ENCODE measurements at places on chromosomes 3 and 15.

DNA sequence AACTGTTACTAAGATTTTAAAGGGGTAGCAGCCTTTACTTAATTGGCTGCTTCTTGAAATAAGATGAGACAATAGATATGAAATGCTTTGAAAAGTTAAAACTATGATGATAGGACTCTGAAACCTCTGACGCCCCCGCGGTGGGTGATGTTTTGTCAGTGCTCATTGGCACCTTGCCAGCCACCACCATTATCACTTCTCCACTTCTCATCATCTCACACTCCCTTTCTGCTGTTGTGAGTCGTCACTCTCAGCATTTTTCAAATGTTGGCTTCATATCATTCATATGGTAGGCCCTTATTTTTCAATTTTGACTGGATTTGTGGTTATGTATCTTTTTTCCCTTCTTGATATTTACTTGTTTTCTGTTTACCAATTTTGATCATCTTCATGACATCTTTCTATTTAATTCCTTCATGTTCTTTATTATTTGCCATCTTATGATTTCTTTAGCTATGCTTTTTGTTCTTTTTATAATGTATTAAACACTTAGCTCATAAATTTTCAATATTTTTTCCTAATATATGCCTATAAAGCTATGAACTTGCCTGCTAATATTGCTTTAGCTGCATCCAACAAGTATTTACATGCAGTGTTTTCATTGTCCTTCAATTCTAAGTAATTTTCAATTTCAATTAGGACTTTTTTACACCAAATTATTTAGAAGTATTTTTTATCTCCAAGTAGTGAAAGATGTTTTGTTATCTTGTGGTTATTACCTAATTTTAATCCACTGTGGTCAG lies 30.3 kb upstream of the SKOR1 start:
- DNase-seq, result peak; percentile 80

DNA sequence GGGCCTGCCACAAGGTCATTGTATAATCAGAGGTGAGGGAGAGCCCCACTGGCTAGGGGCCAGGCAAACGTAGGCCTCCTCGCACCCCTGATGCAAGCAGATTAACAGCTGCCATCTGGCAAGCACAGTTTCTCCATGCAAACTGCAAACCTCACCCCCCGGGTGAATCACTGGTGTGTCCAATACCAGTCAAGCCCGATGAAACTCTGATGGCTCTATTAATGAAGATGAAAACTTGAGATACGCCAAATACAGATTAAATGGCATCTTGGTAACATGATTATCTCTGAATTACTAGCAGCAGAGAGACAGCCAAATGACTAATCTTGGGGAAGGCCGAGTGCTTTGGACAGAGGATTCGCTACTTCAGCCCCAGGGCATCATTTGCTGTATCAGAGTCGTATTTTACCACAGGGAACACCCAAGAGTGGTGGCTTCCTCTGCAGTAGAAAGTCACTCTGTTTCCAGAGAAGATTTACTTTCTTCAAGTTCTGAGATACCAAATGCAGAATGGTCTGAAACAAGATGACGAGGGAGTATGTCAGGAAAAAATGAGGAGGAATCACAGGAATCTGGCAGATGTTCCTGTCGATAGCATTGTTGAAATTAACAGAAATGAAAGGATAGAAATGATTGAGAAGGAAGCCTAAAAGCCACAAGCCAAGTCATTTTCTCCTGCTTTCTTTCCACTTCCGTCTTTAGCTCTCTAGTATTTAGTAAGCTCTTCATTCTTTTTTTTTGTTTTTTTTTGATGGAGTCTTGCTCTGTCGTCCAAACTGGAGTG lies 96.2 kb upstream of the NR2F2 start:
- no peak for DNase-seq

DNA sequence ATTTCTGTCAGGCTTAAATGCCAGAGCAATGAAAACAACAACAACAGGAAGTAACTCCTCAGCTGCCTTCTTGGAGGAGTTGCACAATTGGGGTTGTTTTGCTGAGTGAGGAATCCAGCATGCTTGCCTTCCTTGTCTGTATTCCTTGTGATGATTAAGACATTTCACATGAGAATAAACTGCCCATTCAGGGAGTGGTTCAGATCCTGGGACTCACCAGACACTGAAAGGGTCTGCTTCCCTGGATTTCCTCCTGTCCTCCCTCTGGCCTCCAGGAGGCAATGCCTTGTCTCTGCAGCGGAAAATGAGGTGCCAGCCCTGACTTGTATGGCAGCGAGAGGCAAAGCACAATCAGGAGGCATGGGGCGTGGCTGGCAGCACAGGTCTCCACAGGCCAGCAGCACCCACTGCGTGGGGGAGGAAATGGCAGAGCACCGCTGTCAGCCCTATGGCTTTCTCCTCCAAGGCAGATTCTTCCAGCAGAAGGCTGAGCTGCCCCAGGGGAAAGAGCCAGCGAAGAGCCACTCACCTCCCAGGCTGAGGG lies 41.5 kb downstream of the RBP2 start:
- DNase-seq, result no peak

DNA sequence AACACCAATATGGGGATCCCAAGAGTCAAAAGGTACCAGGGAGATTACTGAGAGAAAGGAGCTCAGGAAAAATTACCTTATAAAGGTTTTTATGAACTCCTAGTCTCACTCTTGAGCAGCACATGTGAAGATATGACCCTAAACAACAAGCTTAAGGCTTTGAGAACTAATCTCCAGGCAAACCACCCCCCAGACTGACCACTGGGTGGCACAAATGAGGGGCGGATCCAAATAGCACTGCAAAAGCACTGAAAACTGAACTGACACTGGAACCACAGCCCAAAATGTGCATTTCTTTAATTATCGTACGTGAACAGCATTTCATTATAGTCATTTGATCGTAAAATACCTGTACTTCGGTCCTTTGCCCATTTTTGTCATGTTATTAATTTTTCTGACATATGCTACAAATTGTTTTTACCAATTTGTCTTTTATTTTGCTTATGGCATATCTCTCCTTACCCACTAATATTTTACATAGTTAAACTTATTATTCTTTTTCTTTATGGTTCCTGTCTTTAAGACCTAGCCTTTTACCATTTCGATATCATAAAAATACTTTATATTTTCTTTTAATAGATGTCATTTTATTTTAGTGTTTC lies 31.5 kb upstream of the TFDP2 start:
- no peak for DNase-seq

GRCh38 chr3:63934041-63934866 lies 22.1 kb upstream of the SCAANT1 start:
- DNase-seq, result no peak

- no peak for DNase-seq
Measured at GRCh38 chr3:127099982-127100381, 92.9 kb upstream of the PRR23E start.

- DNase-seq, result no peak
Measured at GRCh38 chr3:172641291-172641690, 69.6 kb downstream of the NCEH1 start.

DNA sequence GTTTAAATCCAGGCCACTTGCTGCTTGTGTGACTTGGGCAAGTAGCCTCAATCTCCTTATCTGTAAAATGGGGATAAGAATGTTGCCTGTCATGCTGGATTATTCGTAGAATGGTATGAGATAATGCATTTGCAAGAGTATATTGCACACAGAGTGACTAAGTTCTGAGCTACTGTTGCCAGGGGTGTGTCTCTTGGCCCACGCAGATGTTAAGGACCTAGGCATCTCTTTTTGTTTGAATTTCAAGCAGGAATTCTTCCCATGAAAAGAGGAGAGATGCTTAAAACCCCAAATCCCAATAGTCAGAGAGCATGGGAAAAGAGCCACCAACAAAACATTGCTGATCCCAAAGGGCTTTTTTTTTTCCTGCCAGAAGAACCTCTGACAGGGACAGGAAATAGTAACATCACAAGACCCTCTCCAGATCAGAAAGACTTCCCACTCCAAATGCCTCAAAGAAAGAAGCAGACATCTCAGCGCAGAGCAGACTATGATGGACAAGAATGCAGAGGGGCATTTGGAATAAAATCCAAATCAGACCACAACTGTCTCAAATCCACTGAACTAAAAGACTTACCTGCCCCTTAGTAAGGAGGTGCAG lies 90.5 kb downstream of the MRPL46 start:
- no peak for DNase-seq

GRCh38 chr15:90463381-90463780 lies 66.3 kb upstream of the CRTC3 start:
- DNase-seq, result no peak

GRCh38 chr15:67827562-67828277 lies 2.4 kb downstream of the SKOR1 start:
- DNase-seq, result no peak

GRCh38 chr3:72447059-72447946 lies 400.9 kb downstream of the SHQ1 start:
- DNase-seq, result peak; percentile 97

- peak; percentile 42 for DNase-seq
Measured at GRCh38 chr3:133413161-133414020, 13.5 kb downstream of the BFSP2 start.

- no peak for DNase-seq
Measured at GRCh38 chr3:127141921-127142730, 50.8 kb upstream of the PRR23E start.

GRCh38 chr3:35263477-35263876 lies 375.8 kb upstream of the ARPP21 start:
- DNase-seq, result no peak

GRCh38 chr3:144930431-144930830 lies 958.8 kb downstream of the DIPK2A start:
- no peak for DNase-seq

DNA sequence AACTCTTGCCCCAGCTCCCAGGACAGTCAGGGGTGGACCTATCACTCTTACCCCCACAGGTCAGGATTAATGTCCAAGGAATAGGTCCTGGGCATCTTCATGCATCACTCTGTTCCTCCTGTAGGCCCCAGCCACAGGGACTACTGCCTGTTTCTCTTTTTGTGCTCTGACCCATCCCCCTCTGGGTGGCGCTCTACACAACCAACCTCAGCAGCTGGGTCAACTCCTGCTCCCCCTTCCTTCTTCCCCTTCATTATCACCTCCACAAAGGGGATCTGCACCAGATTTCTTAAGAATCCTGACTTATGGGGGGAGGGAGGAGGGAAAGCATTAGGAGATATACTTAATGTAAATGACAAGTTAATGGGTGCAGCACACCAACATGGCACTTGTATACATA lies 12.2 kb upstream of the TRANK1 start:
- DNase-seq, result no peak

GRCh38 chr3:102447272-102447671 lies 12.5 kb downstream of the ZPLD1 start:
- no peak for DNase-seq

GRCh38 chr3:73009008-73009407 lies 12.4 kb downstream of the PPP4R2 start:
- DNase-seq, result no peak

DNA sequence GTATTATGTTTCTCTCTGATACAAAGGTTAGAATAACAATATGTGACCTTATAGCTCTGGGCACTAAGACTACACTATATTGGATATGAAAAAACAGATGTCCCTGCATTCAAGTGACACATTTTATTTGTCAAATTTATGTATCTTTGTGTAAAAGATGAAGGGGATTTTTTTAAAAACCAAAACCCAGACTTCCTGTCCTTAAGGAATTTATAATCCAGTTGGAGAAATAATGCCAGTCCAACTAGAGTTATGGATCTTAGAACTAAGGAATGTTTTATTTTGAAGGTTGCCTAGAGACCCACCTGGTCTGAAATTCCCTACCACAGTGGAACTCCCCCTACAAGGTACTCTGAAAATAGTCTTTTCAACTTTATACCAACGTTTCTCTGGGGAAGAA lies 33.3 kb upstream of the PIK3CB start:
- no peak for DNase-seq

DNA sequence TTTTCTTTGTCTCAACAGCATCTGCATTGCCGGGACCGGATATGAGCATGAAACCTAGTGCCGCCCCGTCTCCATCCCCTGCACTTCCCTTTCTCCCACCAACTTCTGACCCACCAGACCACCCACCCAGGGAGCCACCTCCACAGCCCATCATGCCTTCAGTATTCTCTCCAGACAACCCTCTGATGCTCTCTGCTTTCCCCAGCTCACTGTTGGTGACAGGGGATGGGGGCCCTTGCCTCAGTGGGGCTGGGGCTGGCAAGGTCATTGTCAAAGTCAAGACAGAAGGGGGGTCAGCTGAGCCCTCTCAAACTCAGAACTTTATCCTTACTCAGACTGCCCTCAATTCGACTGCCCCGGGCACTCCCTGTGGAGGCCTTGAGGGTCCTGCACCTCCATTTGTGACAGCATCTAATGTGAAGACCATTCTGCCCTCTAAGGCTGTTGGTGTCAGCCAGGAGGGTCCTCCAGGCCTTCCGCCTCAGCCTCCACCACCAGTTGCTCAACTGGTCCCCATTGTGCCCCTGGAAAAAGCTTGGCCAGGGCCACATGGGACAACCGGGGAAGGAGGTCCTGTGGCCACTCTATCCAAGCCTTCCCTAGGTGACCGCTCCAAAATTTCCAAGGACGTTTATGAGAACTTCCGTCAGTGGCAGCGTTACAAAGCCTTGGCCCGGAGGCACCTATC lies 5.0 kb downstream of the NUTM1 start:
- DNase-seq, result no peak

DNA sequence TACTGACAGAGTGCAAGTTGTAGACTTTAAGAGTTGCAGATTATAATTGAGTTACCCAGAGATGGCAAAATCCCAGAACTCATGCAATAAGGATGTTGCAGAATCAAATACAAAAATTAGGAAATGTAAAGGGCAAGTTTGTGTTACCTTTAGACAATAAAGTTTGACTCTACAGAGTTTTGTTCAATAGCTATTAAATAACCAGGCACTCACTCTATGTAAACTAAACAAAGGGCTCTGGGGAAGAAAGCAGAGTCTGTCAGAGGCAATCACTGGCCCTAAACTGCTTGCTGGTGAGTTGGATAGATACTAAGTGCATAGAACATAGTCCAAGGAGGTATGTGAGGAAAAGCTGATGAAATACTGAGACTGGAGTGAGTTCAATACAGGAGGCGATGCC lies 40.0 kb upstream of the PLCL2 start:
- no peak for DNase-seq

GRCh38 chr3:45516829-45517228 lies 77.7 kb upstream of the LIMD1 start:
- no peak for DNase-seq

- no peak for DNase-seq
Measured at GRCh38 chr3:53828581-53828980, 17.6 kb downstream of the CHDH start.

DNA sequence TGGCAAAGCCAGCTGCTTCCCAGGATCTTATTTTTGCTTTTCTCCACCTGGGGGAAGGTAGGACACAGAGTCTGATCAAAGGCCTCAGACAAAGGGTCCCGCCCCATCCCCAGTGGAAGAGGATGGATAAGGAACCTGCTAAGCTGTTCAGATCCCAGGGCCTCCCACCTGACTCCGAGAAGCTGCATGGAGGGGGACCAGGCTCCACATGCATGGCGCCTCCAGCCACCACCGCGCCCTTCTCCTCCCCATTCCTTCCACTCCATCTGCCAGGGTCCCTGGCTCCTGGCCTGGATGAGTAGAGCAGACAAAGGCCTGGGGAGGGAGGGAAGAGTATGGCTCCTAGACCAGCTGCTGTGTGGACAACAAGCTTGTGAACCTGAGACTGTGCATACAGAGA lies 20.0 kb upstream of the CRABP1 start:
- DNase-seq, result no peak
